ENCODE measurements at places on chromosomes 6 and 20. TPM values are rescaled to one million over a fixed set of nuclear protein-coding genes. Genes with fewer than 3 reads are reported as not detected.

Gene RIPPLY2
- total RNA-seq: not detected

Gene LRRC73
- total RNA-seq: 0.11 TPM

Gene GDAP1L1
- 0.18 TPM for total RNA-seq

Gene TRDN
- not detected for total RNA-seq

Gene OTOR
- total RNA-seq: not detected

Gene CDH22
- total RNA-seq: not detected

Gene NKAIN4
- not detected for total RNA-seq

Gene LY86
- total RNA-seq: not detected

Gene MAK
- total RNA-seq: 0.27 TPM

Gene CBLN4
- not detected for total RNA-seq

Gene SLC22A23
- 0.16 TPM for total RNA-seq

Gene OR2J3
- not detected for total RNA-seq

Gene ADGB
- not detected for total RNA-seq

Gene IL17F
- total RNA-seq: 0.76 TPM

Gene PNLDC1
- 0.34 TPM for total RNA-seq

Gene PLEKHG1
- 4.8 TPM for total RNA-seq

Gene TMEM14C
- 60.1 TPM for total RNA-seq

Gene SNAP25
- not detected for total RNA-seq

Gene CDH4
- 0.11 TPM for total RNA-seq

Gene DSN1
- 21.6 TPM for total RNA-seq

Gene GNMT
- total RNA-seq: 0.25 TPM

Gene CTCFL
- total RNA-seq: not detected

Gene GSTA3
- total RNA-seq: not detected

Gene ZNF165
- total RNA-seq: 3.6 TPM

Gene SNX14
- 54.1 TPM for total RNA-seq

Gene C20orf141
- not detected for total RNA-seq

Gene TTBK1
- 0.09 TPM for total RNA-seq

Gene HCK
- total RNA-seq: not detected

Data from activated CD8-positive, alpha-beta T cell treated with anti-CD3 and anti-CD28 coated beads for 36 hours (primary cell).